ENCODE measurements at places on chromosomes 1 and 21.

GRCh38 chr1:223709598-223709997 lies 2.7 kb upstream of the CAPN2 start:
- DNase-seq: no peak

GRCh38 chr1:244224487-244225430 lies 173.7 kb downstream of the ZBTB18 start:
- DNase-seq: no peak

GRCh38 chr1:53341521-53341895 lies 13.6 kb upstream of the LRP8 start:
- DNase-seq: no peak

DNA sequence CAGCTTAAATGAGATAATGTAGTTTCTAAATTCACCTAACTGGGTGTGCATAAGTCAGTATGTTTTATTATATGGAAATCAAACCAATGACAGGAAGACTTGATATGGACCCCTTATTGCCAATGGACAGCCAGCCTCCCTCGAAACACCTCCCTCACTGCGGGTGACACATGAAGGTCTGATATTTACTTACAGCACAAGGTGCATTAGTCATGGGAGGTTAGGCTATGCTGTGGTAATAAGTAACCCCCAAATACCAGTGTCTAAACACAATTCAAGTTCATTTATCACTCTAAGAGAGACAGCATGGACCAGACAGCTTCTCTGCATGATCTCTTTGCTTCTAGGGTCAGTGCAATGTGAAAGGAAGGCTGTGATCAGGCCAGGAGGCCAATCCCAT lies 126.0 kb upstream of the KCNJ6 start:
- no peak for DNase-seq

All from HTR-8/SVneo (cell line).